ENCODE measurements at places on chromosomes 3 and 15.
A peak's percentile ranks its signal among the peaks of the same experiment; 100 is the strongest.

- DNase-seq = no peak
Measured at GRCh38 chr3:54065140-54065539, 57.2 kb upstream of the CACNA2D3 start.

DNA sequence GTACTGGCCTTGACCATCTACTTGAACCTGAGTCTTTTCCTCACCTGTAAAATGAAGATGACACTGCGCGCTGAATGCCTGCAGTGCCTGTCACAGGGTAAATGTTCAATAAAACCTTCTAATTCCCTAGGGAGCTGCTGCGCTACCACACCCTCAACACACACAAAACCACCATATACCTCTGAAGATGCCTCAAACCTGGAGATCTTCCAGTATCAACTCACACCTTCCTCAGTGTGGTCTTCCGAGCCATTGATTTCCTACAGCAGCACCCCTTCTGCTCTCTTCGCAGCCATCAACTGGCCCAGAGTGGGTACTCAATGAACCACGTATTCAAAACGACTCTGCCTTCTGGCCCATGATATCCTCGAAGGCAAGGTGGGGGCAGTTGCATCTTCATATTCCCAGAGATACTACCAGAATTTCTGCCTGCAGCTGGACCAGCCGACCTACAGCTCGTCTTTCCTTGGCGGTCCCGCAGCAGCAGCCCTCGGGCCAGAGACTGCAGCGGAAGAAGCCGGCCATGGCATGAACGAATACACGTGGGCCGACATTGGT is 695 bp downstream of the RPL32 start:
- no peak for DNase-seq

- DNase-seq = no peak
Measured at GRCh38 chr3:156300371-156300770, 180.0 kb downstream of the KCNAB1 start.

DNA sequence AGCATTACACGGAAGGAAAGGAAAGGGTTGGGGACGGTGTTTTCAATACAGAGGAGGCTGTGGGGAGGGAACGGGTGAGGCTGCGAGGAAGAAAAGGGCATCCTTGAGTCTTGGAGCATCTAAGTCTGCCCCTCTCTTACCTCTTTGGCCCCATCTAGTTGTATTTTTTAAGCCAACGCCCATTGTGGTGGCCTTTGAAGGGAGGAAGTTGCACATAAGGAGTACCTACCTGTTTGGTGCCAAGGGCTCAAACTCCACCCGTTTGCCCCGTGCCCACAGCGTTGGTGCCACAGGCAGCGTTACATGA is 146.1 kb upstream of the UMPS start:
- DNase-seq = no peak

- no peak for DNase-seq
Measured at GRCh38 chr15:101470548-101471239, 18.8 kb downstream of the PCSK6 start.

DNA sequence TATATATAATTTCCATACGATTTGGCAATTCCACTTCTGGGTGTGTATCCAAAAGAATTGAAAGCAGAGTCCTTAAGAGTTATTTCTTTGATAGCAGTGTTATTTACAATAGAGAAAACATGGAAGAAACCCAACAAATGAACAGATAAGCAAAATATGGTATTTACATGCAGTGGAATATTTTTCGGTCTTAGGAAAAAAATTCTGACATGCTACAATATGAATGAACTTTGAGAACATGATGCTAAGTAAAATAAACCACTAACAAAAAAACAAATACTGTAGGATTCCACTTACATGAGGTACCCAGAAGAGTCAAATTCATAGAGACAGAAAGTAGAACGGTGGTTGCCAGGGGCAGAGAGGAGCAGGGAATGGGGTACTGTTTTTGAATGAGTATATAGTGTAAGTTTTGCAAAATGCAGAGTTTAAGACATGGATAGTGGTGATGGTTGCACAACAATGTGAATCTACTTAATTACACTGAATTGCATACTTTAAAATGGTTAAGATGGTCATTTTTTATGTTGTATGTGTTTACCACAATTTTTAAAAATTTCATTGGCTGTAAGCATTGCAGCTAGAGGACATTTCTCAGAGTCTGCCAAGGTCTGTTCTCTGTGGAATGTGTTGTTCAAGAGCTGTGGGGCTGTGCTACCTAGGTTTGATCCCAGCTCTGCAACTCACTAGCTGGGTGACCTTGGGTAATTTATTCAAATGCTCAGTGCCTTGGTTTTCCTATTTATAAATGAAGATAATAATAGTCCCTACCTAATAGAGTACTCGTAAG is 122.1 kb downstream of the MEX3B start:
- no peak for DNase-seq

- no peak for DNase-seq
Measured at GRCh38 chr15:83477808-83478537, 30.8 kb downstream of the SH3GL3 start.

GRCh38 chr15:89837134-89837829 is 22.6 kb upstream of the ANPEP start:
- DNase-seq = no peak

DNA sequence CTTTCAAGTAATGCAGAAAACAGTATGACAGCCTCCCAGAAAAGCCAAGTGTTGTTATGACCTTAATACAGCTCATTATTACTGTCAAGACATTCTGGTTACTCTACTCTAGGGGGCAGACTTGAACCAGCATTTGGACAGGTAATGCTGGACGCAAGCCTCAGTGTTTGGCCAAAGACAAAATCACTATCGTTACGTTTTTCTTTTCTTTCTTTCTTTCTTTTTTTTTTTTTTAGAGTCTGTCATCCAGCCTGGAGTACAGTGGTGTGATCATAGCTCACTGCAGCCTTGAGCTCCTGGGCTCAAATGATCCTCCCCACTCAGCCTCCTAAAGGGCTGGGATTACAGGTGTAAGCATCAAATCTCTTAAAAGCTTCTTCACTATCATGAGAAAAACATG is 29.4 kb upstream of the TMEM45A start:
- no peak for DNase-seq

- peak; percentile 31 for DNase-seq
Measured at GRCh38 chr3:20669184-20669583, 483.2 kb upstream of the SGO1 start.

GRCh38 chr3:138019281-138020069 is 9.5 kb downstream of the CLDN18 start:
- no peak for DNase-seq

- no peak for DNase-seq
Measured at GRCh38 chr3:88343264-88343663, 193.5 kb downstream of the C3orf38 start.

DNA sequence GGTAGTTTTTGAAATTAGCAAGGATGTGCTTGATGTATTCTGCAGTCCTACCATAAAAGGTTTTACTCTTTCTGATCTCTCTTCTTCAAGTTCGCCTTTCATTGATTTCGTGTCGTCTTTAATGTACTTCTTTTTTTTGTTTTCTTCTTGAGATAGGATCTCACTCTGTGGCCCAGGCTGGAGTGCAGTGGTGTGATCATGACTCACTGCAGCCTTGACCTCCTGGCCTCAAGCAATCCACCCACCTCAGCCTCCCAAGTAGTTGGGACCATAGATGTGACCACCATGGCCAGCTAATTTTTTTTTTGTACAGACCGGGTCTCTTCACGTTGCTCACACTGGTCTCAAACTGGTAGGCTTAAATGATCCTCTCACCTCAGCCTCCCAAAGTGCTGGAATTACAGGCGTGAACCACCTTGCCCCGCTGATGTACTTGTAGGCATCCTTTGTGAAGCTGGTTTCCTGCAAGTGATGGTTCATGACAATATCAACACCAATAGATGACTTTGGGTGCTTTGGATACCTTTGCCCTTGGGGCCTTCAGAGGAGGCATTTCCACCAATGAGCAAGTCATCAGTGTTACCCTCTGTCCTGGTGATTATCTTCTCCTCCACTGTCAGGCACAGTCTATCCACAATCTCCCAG is 28.9 kb upstream of the RNF7 start:
- DNase-seq = no peak

DNA sequence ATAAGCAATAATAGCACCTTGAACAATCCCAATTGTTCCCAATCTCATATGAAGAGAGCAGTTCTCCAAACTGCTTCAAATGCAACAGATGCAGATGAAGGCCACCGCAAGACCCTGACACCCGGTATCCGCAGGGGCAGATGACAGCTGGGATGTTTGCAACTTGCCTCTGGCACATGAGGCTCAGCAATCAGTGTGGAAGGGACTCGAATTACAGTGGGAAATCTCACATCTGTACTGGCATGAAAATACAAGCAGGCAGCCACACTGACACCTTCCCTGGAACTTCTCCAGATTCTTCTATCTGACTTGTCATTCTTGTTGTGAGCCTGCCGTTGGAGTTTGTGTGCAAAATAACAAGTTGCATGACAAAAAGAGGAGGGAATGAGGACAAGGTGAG is 68.8 kb downstream of the WDR76 start:
- DNase-seq = no peak

GRCh38 chr3:190886945-190887344 is 24.5 kb upstream of the GMNC start:
- no peak for DNase-seq

GRCh38 chr3:180188512-180189309 is 152.0 kb upstream of the PEX5L start:
- no peak for DNase-seq

GRCh38 chr15:41932511-41933289 is 38.8 kb upstream of the SPTBN5 start:
- no peak for DNase-seq

GRCh38 chr3:172595664-172596393 is 72.6 kb upstream of the TNFSF10 start:
- no peak for DNase-seq

DNA sequence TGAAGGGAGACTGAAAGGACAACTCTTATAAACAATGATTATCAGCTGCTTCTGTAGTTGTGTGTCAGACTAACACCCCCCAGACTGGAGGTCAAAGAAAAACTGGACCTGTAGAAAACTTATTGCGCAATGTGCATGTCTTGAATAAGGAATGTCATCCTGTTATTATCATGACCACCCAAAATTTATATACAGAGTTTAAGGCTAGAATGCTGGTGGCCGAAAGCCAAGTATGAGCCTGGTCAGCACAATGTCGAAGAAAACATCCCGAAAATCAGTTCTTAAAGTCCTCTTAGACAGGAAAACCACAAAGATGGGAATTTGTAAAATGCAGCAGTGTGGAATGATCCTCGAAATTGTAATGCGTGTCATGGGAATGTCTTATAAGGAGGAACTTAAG is 29.3 kb downstream of the RFTN1 start:
- no peak for DNase-seq

GRCh38 chr3:72964633-72965032 is 32.0 kb upstream of the PPP4R2 start:
- no peak for DNase-seq

- no peak for DNase-seq
Measured at GRCh38 chr3:188194332-188194731, 40.4 kb downstream of the LPP start.

DNA sequence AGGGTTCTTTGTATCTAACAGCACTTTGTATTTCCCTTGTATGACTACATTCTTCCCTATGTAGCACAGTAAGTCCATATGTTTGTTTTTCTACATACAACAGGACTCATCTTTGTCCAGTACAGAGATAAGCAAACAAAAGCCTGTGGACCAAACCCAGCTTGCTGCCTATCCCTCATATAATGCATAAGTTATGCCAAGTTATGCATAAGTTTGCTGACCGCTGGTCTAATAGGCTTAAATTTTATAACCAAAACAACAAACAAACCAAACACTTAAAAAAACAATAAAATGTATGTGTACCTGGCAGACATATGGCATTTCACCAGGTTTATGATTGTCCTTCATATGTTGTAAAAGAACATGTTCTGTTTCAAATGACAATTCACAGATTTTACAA is 56.0 kb downstream of the ZNF280D start:
- no peak for DNase-seq

GRCh38 chr15:48469271-48469670 is 138.0 kb downstream of the DUT start:
- DNase-seq = no peak

DNA sequence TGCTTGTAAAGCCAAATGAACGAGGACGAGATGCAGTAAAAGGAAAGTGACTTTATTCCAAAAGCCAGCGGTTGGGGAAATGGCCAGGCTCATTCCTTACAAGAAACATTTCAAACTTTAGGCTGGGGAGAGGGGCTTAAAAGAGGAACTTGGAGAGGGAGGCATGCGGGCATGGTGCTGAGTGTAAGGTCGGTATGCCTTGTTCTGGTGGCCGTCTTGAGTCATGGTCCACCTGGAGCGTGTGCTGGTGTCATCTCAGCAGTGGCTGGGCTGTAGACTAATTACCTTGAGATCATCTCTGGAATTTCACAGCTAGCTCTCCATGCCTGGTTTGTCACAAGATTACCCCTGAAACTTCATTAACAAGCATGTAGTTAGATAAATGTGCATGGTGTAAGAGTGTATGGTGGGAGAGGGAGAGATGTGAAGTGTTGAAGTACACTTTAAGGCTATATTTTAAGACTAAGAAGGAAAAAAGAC is 156.4 kb upstream of the PFN2 start:
- DNase-seq = no peak

- no peak for DNase-seq
Measured at GRCh38 chr3:74534611-74535010, 79.8 kb downstream of the CNTN3 start.

DNA sequence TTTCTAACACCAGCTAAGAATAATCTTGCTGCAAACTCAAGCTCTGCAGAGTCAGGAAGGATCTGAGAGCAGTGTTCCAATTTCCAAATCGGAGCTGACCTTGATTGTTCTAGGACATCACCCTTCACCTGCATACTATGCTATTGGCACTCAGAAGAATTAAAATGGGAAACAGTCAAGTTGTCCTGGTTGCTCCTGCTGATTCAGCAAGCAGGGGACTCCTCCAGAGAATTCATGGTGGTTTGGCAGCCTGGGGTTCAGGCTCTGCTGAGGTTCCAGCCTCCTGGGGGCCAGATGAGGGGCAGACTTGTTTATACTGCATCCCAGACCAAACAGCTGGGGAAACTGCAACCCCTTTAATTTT is 213.7 kb upstream of the ADAMTS9 start:
- no peak for DNase-seq

DNA sequence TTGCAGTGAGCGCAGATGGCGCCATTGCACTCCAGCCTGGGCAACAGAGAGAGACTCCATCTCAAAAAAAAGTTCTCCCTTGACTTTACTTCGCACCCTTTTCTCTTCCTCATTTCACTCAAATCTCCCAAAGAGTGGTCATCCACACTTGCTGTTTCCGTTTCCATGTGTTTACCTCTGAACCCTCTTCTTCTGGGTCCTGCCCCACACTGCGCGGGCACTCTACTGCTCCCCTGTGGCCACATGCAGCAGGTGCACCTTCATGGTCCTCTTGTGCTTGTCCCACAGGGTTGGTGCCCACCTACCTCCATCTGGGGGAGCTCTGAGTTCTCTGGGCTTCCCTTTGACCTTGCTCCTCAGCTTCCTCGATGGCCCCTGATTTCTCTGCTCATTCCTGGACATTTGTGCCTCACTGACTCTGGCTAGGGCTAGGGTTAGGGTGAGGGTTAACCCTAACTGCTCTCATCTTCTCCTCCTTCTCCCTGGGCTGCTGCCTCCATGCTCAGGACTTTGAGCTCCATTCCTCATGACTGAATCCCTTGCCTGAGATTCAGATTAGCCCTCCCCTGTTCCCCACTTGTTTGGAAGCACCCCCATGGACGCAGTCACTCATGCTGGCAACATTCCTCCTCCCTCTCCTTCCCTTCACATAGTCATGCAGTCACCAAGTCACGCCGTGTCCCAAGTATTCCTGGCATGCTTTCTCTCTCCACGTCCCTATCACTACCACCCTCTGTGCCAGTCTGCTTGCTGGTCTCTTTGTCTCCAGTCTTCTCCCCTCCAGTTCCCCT is 26.6 kb upstream of the KY start:
- no peak for DNase-seq

- DNase-seq = no peak
Measured at GRCh38 chr3:14392803-14393319, 9.5 kb upstream of the SLC6A6 start.
